ENCODE measurements at places on chromosomes 16 and 17.

DNA sequence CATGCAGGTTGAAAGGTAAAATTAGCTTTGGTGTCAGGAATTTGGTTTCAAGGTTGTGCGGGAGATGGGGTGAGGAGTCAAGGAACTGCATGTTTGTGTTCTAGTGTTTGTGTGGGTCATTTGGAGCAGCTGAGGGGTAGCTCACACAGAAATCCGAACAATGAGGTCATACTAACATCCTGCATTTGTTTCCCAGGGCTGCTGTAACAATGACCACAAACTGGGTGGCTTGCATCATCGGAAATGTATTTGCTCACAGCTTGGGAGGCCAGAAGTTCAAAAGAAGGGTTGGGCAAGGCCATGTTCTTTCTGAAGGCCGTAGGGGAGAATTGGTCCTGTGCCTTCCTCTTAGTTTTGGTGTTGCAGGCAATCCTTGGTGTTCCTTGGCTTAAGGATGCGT is 287.4 kb downstream of the HAPSTR1 start:
- DNase-seq: no peak

DNA sequence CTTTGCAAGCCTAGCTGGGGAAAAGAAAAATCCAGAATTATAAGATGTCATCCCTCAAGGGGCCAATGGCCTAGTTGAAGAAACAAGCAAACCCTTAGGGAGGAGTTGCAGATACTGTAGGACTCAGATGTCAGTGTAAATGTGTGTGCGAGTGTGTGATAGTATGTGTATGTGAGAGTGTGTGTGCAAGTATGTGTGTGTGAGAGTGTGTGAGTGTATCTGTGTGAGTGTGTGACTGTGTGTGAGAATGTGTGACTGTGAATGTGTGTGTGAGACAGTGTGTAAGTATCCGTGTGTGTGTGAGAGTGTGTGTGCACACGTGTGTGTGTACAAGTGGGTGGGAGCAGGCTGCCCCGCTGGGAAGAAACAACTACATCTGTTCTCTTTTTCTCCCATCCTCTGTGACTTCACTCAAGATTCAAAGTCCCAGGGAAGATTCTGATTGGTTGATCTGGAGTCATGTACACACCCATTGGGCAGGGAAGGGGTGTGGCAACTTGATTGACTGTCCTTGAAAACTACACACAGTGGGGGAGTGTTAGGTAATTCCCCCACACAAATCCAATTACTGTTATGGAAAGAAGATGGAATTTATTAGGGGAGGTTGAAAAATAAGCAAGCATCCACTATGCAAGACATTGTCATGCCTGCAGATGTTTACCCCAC is 40.7 kb downstream of the IRX3 start:
- no peak for DNase-seq

- peak; percentile 80 for DNase-seq
Measured at GRCh38 chr16:31874366-31875111, 932 bp downstream of the ZNF267 start.

DNA sequence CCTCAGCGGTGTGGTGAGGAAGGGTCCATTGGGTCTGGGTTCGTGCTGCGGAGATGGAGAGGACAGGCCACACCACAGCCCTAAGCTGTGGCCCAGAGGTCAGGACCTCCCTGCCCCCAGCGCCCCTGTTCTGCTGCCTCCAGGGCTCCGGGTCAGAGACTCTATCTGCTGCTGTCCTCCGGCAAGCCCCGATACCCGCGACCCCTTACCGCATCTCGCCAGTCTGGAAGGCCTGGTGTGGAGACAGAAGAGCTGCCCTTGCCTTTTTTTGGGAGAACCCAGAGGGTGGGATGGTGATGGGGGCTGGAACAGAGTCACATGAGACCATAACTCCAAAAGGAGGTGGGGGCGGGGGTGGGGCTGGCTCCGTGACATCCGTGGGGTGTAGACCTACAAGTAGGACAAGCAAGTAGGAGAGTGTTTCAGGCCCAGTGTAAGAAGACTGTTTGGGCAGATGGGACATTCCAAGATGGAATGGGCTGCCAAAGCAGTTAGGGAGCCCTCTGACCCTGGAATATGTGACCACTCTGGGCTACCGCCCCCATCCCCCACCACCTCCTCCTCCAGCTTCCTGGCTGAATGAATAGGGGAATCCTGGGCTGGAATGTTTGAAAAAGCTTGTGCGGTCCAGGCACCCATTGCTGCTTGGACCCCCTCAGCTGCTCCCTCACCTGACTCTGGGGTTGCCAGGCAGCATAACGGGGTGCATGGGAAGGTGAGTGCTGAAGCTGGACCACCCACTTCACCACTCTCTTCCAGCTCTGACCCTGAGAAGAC is 1.4 kb downstream of the XYLT2 start:
- DNase-seq: no peak

DNA sequence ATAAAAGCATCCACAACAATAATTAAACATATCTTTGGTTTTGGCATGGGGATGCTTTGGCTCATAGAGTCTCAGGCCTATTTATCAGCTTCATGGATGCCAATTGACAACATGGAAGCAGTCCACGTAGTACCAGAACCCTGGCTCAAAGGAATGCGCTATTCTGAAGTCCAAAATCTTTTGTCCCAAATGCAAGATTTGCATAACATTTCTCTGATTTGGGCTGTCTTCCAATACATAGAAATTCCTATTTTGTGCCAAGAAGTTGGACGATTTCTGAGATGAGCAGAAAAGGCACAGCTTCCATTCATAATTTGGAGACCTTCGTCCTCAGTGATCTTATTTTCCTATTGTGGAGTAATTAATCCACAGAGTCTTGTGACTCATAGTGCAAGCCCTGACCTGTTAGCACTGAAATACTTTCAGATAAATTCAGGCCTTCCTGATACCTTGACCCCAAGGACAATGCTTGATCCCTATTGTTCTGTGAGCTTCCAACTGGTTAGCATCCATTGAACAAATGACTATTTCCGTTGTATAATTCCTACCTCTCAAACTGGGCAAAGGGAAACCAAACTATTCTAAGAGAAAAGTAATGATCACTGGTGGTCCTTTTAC is 78.4 kb upstream of the CDH11 start:
- DNase-seq: no peak

- DNase-seq: no peak
Measured at GRCh38 chr16:55100100-55100499, 169.4 kb downstream of the IRX5 start.

GRCh38 chr16:57089406-57089805 is 3.0 kb upstream of the CPNE2 start:
- no peak for DNase-seq

DNA sequence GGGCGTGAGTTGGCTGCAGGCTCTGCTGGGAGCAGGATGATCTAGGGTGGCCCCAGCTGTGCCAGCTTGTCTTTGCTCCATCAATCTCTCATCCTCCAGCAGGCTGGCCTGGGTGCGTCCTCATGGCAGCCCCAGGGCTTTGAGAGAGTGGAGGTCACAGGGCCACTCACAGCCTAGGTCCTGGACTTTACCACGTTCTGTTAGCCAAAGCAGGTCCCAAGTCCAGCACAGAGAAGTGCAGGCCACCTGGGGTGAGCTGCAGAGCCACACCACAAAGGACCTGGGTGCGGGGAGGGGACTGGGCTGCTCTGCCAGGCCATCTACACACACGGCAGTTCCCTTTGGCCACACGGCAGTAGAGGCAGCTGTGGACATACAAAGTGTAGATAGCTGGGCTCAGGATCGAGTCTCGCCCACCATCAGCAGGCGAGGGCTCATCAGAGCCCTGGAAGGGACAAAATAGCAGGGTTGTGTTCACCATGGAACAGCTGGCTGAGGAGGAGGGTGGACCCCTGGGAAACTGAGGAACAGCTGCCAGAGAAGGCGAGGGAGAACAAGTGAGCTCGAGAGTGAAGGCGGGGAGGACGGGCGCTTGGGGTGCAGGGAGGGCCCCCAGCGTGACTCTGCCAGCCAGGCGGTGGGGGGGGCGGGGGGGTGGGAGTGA is 30.0 kb downstream of the SREBF1 start:
- DNase-seq: no peak

DNA sequence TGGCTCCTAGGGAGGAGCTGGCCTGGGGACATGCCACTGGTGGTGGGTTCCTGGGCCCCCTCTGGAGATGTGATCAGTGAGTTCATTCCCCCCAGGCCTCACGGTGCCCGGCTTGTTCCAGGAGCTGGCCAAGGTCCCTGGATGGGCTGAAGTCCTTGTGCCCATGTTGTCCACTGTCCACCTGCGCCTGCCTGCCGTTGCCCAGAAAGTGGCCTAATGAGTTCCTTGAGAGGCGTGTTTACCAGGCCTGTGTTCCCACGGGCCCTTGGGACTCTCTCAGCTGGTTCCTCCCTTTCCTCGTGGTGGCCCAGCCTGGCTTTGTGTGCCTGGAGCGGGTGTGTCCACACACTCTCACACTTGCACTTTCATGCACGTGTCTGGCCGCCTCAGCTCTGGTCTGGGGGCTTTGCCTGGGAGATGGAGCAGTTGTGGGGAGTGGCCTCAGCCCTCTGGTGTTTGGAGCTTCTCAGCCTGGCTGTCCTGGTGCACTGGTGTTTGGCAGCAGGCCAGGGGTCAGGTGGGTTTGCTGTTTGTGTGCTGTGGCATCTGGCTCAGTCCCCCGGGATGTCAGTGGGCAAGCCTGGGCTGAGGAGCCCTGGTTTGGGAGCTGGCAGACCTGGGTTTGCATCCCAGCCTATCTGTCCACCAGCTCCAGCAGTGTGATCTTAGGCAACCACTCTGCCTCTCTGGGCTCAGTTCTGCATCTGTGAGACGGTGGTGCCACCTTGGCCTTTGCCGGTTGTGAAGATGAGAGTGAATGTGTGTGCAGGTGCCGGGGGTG is 18.0 kb downstream of the ADCY7 start:
- no peak for DNase-seq

- peak; percentile 14 for DNase-seq
Measured at GRCh38 chr17:73831699-73832098, 187.5 kb upstream of the SDK2 start.

DNA sequence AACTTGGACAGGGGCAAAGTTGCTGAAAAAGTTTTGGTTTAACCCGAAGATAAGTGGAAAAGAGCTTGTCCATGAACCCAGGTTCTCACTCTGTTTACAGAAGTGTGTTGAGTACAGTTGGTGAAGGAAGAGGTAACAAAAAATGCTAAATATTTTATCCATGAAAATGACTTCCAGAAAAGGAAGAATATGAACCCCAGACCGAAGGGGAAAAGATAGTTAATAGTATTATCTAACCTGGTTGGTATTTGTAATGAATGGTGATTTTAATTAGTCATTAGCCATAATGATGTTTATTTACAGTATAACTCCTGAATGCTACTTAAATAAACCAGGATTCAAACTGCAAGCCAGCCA is 574 bp upstream of the TMEM106A start:
- peak; percentile 3 for DNase-seq

DNA sequence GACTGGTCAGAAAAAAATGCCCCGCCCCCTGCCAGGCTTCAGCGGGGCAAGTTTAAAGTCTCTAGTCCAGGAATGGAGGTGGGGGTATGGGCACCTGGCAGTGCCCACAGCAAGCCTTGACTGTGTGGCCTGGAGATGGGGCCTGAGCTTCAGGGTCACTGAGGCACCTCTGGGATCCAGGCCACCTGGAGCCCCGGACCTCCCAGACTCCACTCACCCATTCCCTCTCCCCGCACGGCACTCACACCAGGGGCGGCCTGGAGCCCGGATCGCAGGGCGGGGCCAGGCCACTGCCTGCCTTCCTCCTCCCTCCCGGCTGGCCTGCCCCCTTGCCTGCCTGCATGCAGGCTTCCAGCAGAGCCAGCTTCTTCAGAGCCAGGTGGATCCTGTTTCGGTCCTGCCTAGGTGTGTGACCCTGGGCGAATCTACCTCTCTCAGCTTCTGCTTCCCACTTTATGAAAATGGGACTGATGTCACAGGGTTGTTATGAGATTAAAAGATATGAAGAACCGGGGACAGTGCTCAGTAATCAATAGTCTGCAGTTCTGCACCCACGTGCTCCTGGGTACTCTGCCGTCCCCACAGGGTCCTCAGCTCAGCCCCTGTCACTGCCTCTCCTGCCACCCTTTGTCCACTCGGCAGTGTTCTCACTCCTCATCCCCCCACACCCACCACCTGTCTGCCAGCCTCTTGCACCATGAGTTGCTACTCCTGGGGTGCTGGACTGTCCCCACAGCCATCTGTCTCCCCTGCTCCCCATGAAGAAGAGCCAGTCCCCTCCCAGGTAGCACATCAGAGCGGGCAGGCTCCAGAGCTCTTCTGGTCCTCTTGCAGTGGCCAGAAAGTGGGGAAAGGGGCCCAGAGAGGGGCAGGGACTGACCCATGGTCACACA is 1.2 kb upstream of the TCAP start:
- no peak for DNase-seq

DNA sequence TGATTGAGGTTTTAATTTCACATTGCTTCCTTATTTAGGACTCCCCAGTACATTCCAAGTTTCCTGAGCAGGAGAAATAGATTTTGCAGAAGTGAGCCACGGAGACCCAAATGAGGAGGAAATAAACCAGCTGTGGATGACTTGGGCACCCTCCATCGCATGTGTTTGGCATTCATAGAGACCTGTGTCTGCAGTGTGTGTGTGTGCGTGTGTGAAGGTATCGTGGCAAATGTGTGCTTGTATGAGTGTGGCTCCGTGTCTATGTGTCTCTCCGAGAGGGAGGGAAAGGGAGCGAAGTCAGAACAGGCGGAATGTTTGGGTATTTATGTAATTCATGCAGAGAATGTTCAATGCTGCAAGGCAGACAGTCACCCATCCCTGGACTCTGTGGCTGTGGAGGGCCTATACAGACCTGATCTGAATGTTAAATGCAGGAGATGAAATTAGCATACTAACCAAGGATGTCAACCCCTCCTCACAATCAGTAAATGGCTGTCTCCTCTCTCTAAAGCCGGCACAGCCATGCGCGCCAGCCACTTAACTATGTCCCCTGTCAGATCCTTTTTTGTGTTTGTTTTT is 186.0 kb upstream of the ZFHX3 start:
- DNase-seq: peak; percentile 11

DNA sequence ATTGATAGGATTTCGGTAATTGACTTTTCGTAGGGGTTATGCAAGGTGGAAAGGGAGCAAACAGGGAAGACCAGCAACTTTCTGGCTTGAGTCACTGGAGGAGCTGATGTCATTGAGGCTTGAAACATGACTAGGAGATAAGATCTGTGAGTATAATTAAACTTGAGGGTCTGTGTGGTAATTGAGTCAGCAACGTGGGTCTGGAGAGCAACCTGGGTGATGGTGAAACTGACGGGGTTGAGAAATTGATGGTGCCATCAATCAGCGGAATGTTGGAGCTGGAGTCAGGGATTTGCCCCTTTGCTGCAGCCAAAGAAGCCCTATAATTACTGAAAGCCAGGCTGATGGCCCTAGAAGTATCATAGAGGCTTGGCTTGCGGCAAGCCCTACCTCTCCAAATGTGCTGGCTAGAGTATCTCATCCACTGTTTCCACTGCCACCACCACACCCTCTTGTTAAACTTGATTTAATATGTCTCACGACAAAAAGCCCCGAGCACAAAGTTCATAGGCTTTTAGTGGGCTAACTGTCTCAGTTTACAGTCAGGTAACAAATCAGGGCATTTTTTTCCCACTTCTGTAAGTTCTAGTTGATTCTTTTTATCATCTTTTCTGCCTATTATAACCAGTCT is 186.9 kb upstream of the ELAC2 start:
- no peak for DNase-seq

DNA sequence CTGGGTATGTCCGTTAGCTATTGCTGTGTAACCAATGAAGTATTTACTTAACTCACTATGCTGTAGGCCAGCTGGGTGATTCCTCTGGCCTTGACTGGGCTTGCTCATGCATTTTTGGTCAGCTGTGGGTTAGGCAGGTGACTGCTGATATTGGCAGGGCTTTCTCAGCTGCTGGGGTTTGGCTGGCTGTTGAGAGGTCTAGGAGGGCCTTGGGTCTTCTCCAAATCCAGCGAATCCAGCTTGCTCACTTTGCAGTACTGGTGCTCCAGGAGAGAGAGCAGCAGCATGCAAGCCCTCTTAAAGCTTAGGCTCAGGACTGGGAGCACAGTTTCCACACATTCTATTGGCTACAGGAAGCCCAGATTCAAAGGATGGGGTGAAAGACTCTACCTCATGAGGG is 270.1 kb downstream of the PHKB start:
- no peak for DNase-seq

Data from common myeloid progenitor, CD34-positive (primary cell).